MM.1S (cell line): ENCODE measurements at places on chromosomes 1 and 21.

DNA sequence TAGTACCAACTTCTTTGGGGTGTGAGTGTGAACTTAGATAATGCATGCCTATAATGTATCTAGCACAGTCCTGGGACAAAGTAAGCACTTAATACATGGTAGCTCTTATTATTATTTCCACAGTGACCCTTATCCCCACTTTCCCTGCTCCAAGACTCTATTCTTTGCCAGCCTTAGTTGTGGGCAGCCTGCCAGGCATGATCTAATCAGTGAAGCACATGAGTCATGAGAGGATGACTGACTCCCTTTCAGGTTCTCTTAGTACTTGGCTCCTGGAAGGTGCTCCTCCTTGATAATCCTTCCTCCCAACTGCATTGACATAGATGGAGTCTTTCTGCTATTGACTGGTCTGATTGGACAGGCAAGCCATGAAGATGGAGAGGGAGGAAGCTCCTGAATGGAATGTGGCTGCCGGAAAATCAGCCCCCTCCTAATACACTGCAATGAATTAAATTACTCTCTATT, 17.4 kb upstream of the GNG12 start:
- DNase-seq = no peak

DNA sequence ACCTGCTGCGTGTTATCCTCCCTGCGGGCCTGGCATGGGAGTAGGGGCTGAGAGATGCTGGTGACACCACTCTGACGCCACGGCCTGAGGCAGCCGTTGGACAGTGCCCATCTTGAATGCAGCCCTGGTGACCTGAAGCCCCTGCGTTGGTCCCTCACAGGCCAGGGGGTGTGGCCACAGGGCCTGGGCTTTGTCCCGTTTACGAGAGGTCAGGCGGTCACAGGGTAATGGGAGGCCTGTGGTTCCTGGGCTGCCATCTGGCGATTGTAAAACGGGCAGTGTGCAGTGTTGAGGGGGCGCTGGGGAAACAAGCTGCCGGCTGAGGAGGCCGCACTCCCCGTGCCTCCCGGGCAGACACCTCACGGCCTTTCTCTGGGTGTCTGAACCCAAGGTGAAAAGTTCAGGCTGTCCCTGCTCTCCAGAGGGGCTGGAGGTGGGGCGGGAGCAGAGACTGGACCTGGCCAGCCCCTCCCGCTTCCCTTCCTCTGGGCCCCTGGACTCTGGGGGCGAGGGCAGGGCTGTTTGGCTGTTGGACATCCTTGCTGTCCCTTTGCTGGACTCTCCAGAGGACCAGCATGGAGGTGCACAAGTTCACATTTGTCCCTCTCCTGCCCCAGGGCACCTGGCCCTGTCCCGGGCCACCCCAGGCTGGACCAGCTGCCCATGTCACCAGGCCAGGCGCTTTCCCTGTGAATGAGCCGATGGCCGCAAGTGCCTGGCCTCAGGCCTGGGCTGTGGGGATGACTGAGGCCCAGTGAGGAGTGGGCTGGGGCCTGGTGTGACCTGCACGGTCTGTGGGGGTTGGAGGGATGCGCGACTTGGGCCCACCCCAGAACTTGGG, 42.4 kb downstream of the SKI start:
- DNase-seq = no peak

DNA sequence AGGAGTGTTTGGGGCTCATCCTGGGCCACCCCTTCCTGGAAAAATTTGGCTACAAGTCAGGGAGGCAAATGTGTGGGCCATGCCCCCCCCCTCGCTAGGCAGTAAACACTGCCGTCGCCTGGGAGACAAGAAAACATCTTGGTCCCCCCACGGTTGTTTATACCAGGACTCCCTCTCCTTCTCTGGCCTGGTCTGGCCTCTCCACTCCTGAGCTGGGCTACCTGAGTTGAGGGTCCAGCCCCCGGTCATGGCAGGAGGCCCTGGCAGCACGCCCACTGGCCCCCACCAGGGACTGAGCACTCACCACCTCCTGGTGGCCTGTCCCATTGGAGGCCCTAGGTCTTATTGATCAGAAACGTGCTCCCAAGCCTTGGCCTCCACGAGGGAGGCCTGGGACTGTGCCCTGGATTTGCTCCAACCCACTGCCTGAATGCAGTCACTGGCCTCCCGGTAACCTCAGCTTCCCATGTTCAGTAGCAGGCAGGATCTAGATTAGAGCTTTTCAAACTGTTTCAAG, 15.8 kb downstream of the KCNQ4 start:
- DNase-seq = no peak

DNA sequence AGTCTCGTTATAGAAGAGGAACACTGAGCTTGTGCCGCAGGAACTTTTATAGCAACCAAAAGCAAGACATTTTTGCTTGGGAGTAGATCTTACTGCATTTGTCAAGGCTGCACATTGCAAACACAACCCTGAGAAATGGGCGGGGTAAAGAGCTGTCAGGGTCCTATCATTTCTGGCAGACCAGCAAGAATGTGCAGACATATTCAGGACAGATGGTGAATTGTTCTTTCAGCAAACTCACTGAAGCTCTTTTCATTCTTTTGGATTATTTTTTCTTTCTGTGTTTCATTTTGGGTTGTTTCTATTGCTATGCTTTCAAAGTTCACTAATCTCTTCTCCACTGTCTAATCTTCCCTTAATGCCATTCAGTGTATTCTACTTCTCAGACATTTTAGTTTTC, 5.1 kb upstream of the ACTN2 start:
- DNase-seq = no peak

- DNase-seq = no peak
Measured at GRCh38 chr1:34851431-34852105, 8.0 kb downstream of the SMIM12 start.

DNA sequence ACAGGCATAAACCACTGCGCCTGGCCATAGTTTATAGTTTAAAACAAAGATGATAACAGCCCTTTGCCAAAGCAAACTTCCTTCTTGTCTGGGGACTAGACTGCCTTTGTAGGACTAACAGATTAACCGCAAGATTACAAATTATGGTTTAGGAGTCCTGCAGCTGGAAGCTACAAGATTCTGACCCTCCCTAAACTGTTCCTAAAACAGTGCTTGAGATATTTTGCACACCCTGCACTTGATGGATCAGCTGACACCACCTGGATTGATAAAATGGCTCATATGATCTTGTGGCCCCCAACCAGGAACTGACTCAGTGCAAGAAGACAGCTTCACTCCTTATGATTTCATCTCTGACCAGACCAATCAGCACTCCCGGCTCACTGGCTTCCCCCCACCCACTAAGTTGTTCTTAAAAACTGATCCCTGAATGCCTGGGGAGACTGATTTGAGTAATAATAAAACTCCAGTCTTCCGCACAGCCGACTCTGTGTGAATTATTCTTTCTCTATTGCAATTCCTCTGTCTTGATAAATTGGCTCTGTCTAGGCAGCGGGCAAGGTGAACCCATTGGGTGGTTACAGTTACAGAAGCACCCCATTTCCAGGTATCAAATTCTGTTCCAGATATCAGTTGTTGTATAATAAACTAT, 13.8 kb upstream of the RNF11 start:
- no peak for DNase-seq

GRCh38 chr21:35783721-35784120, 276.6 kb downstream of the SETD4 start:
- no peak for DNase-seq

DNA sequence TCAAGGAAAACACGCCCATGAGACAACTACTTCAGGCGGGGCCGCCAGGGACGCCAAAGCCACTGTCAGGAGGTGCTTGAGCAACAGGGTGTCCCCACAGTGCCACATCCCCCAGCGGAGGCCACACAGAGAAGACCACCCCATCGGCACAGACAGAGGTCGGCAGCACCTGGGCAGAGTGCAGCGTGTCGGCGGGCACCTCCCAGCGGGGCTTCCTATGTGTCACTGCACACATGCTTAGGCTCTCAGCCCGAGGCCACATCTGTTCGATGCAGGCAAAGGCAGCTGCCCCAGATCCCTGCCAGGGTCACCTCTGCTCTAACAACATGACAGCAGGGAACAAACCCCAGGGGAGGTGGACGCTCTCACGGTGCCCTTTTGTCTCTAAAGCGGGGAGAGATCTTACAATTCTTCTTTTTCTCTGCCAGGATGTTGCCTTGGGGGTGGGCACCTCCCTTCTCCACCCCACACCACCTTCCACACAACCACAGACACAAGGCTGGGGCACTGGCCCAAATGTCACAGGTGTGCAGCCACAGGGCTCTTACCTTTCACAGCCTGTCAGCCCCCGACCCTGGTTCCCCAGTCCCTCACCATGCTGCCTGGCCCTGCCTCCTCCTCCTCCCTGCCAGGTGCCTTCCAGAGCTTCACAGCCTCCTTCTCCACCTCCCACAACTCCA, 4.2 kb downstream of the KRTAP10-8 start:
- DNase-seq = no peak

DNA sequence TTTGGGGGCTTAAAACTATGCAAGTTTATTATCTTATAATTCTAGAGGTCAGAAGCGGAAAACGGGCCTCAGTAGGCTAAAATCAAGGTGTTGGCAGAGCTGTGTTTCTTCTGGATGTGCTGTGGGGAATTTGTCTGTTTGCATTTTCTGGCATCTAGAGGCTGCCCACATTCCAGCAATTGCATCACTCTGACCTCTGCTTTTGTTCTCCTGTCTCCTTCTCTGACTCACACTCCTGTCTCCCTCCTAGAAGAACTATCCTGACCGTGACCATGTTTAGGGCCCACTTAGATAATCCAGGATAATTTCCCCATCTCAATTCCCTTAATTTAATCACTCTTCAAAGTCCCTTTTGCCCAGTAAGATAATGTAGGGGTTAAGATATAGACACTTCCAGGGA, 127.4 kb upstream of the DEPDC1 start:
- no peak for DNase-seq

GRCh38 chr1:235516862-235517446, 12.7 kb upstream of the B3GALNT2 start:
- DNase-seq = peak; percentile 77

DNA sequence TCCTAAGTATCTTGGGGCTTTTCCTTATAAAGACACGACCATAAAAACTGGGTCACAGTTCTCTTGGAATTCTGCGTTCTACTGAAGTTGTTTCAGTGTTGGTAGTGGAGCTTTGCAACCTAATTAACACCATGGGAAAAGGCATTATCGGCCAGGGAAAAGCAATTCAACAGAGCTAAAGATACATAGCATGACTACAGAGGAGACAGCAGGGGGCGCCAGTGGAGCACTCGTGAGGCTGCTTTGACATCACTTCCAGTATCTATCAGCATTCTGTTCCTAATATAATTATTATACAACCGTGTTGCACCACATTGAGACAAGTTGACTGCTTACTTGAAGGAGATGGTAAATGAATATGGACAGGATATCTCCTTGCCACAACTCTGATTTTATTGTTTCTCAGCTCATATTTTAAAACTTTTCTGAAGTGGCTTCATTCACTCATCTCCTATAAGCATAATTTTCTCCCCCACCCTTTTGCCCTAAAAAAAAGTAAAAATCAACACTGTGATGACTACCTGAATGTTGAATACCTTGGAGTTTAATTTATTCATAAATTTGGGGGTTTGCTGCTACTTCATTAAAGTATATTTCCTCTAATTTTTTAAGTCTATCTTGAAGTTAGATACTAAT, 39.4 kb downstream of the ZP4 start:
- peak; percentile 59 for DNase-seq

- DNase-seq = peak; percentile 44
Measured at GRCh38 chr21:23401278-23401677, 2206.0 kb downstream of the MRPL39 start.

DNA sequence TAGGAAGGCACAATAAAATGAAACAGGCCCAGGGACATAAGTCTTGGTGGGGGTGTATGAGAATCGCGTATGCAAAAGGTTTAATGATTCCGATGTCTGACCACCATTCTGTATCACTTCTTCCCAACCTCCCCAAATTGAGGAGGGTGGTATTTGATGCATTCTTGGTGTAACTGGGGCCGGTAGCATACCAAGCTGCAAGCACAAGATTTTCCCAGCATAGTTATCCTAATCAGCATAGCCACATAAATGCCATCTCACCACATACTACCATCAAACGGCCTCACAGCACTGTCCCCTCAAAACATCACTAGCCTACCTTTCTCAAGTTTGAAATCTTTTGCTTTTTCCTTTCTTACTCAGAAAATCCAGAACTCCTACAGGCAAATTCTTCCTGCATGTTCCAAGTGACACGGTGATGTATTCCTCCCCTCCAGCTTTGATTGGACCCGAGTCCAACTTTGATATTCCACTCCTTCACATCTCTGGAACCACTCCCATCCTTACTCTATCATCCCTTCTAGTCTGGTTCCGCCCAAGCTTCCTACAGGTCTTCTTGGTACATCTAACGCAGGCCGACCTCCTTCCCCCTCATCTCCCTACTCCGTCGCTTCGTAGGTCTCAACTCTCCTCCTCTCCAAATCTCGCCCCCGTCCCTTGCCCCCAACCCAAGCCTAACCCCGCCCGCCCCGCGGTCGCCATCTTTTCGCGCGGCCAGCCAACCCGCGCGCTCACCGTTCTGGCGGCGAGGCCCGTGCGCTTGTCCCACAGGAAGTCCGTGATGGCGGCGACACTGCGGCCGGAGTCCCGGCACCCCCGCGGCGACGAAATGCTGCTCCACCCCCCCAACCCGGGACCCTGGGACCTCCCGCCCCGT, 600 bp downstream of the CLK2 start:
- no peak for DNase-seq

- no peak for DNase-seq
Measured at GRCh38 chr1:101465941-101466340, 229.1 kb downstream of the S1PR1 start.

DNA sequence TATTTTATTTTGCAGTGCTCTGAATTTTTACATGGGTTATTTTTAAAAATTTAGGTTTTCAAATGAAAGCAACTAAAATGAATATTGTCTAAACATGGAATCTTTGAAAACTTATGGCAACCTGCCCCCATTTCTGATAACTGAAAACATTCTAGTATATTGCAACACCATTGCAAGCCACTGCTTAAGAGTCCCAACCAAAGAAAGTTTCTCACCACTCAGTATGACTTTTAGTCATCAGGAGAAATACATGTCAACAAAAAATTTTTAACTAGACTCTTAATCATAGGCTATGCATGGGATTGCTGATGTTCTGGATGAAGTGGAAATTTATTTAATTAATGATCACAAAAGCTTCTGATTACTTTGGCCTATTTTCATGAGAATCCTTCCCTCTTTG, 112.1 kb downstream of the TNFSF18 start:
- DNase-seq = no peak

- no peak for DNase-seq
Measured at GRCh38 chr1:114043548-114043947, 64.3 kb downstream of the OLFML3 start.

GRCh38 chr1:160360227-160360695, 6.6 kb upstream of the NHLH1 start:
- DNase-seq = no peak
